ENCODE measurements at places on chromosomes 12 and 14.

DNA sequence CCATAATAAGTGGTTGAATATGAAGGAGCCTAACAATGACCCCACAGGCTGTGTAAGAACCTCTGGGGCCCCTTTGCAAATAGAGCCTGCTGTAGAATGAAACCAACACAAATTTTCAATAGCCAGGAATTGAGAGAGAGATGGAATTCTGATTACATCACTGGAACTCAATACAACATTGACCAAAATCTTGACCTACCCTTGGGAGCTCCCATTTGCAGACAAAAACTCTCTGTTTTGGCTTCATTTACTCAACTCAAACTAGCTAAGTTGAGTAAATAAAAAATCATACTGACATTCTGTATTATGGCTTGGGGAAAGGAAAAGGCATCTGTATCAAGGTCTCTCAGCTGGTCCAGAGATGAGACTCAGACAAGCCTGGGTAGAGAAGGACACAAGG is 91.0 kb downstream of the TBX3 start:
- no peak for DNase-seq

GRCh38 chr14:67736771-67737170 is 35.1 kb downstream of the RDH12 start:
- no peak for DNase-seq

DNA sequence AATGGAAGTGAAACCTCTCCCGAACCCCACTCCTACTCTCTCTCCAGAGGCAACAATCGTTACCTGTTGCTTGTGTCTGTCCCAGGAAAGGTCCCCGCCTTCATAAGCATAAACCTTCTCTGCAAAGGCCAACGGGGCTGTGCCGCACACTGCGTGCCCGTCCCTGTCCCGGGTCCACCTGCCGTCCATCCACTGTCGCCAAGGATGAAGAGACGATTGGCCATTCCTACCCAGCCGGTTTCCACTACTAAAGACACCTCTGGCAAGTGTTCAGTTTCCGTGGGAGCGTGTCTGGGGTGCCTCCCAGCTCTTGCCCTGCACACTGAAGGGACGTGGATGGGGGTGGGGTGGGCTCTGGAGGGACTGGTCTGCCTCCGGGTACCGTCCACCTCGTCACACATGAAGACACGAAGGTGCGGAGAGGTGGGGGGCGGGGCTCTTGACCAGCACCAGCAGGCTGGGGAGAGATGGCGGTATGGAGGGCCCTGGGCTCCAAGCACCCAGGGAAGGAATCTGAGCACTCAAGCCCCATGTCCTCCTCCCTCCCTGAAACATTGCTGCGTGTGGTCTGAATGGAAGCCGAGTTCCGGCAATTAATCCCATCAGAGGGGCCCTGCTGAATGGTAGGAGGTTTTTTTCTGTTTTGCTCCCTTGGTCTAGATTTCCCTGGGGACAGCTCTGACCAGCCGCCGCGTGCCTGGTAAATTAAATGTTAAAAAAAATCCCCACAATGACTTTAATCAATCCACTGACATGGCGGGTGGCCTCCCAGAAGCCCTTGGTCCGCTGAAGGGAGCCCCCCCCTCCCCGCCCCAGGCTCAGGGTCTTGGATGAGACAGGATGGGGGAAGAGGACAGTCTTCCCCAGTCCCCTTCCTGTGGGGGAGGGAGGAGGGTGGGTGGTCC is 4.1 kb upstream of the KIF26A start:
- DNase-seq = no peak

- DNase-seq = no peak
Observed at GRCh38 chr14:69980457-69981425, 101.5 kb downstream of the SMOC1 start.

GRCh38 chr14:100653409-100653808 is 66.2 kb upstream of the BEGAIN start:
- DNase-seq = peak; percentile 54

DNA sequence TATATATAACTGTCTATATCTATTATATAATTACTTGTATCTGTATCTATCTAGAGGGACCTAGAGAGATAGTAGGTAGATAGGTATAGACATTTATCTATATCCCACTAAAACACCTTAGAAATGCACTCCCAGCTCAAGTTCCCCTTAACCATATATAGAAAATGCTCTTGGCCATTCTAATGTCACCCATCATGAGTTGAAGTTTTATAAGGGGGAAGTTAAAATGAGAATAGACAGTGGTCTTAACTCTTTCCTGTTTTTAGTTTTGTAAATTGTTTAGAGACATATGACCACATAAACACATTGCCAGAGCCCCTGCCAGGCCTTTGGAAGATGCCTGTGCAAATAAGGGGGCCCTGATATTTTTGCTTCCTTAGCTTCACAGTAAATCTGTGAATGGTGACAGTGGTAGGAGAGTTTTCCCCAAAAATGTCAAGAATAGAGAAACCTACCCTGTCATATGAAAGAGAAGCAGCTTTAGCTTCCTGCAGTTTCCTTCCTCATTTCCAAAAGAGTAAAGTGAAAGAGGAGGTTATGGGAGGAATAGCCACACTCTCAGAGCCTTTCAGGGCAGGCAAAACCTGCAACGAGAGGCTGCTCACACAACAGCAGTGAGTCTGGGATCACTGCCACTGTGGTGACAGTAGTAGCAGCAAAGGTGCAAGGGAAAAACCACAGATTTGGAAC is 45.5 kb downstream of the MGST1 start:
- DNase-seq = no peak

- no peak for DNase-seq
Observed at GRCh38 chr14:103118018-103118662, 5.1 kb upstream of the TNFAIP2 start.

DNA sequence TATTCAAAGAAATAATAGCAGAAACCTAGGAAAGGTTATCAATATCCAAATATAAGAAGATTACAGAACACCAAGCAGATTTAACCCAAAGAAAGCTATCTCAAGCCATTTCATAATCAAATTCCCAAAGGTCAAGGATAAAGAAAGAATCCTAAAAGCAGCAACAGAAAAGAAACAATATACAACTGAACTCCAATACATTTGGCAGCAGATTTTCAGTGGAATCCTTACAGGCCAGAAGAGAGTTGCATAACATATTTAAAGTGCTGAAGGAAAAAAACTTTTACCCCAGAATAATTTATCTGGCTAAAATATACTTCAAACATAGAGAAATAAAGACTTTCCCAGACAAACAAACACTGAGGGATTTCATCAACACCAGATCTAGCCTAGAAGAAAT is 54.3 kb downstream of the DENND5B start:
- no peak for DNase-seq

DNA sequence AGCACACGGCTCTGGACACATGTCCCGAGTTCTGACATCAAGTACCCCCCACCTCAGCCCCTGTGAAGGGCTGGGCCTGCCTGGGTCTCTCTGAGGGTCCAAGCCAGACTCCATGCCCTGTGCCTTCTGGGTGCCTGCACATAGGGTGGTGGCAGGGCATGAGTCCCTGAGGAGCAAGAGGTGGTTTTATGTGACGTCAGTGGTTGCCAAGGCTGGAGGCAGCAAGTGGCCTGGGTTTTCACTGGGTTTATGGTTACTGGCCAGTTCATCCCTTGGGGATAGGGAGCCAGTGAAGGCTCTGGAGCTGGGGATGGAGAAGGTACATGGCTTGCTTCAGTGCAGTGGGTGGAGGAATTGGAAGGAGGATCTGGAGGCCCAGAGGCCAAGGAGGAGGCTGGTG is 51.1 kb upstream of the EML1 start:
- no peak for DNase-seq

DNA sequence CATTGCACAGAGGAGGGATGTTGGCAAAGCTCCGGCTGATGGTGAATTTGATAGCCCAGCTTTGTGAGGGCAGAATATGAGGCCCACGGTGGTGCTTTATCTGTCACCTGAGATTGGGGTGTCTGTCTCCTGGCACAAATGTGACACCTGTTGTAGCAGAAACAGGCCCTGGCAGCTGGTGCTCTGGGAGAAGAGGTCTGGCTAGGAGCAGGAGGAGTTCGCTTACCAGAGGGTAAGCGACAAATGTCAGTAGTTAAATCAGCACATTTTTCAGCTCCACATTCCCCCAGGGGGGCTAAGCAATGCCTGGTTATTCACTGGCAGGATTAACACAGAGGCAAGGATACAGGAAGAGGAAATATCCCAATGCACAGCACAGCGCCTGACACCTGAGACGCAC is 71.1 kb downstream of the B4GALNT3 start:
- DNase-seq = no peak

Measured in activated CD4-positive, alpha-beta T cell treated with anti-CD3 and anti-CD28 coated beads for 48 hours (primary cell).